ENCODE measurements at places on chromosomes 11 and 22. TPM values are rescaled to one million over a fixed set of nuclear protein-coding genes. Genes with fewer than 3 reads are reported as not detected.

KRTAP5-9 gene
- 0.52 TPM for total RNA-seq

DNA sequence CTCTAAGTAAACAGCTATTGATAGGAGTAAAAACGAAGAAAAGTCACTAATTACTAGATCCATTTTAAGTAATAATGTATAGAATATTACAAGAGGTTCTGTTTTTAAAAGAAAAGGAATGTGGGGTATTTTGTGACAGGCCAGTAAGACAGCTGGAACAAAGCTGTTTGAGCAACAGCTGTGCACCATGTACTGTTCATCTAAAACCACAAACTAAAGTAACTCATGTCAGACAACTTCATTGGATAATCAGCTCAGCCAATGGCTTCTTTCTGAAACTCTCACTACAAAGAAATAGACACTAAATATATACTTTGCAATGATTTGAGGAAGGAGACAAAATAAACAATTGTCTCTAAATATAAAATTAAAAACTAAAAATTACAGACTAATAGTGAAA, 16.1 kb downstream of the RRAS2 start:
- no peak for DNase-seq

CRACR2B gene
- total RNA-seq: 97.3 TPM

GRCh38 chr11:22539821-22540256, 85.8 kb downstream of the FANCF start:
- no peak for DNase-seq

- DNase-seq: no peak
These were observed 102.9 kb upstream of the PAX6 start for GRCh38 chr11:31913985-31914384.

GRCh38 chr11:17695454-17696441, 23.6 kb upstream of the MYOD1 start:
- no peak for DNase-seq

GRCh38 chr11:63511048-63511748, 5.3 kb downstream of the LGALS12 start:
- no peak for DNase-seq

- no peak for DNase-seq
These were observed 75.6 kb downstream of the SNX19 start for GRCh38 chr11:130840679-130841078.

DNA sequence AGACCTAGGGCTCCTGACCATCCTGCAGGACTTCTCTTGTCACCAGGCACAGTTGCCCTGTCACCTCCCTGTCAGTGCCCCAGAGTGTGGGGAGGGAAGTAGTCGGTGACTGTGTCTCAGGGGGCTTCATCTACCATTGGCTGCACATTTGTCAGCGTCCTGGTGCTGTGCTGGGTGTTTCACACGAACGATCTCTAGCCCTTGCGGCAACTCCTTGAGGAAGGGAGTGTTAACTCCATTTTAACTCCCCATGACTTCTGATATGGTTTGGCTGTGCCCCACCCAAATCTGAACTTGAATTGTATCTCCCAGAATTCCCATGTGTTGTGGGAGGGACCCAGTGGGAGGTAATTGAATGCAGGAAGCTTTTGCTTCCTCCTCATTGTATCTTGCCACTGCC, 7.1 kb downstream of the TSKU start:
- DNase-seq: no peak

DNA sequence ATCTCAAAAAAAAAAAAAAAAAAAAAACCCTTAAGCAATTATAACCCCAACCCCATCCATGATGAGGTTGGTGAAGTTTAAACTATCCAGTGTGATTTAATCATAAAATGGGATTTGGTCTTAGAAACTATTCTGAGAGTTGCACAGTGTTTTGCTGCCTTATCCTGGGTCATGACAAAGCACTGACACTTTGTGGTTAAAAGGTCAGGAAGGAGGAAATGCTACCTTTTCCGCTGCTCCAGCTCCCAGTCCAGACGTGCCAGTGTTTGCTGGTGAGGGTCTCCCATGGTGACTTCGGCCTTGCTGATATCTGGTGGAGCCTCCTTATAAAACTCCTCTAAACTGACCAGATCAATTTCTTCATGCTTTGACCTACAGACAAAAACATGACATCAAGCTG, 14.5 kb downstream of the THOC5 start:
- DNase-seq: no peak

DNA sequence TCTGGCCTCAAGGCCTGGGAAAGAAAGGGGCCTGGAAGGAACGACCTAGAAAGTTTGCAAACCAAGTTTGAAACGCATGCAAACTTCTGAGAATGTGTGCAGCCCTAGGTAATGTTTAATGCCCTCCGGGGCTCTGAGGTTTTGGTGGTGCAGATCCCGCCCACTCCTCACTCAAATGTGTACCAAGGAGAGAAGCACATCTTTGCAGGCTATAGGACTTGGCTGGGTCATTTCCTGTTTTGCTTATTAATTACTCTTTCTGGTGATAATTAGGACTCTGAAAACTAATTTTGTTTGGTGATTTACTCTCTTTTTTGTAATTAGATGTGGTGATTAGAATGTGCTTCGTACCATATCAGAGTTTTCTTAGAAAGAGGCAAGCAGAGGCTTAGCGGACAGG, 625.9 kb upstream of the CADM1 start:
- DNase-seq: no peak

GRCh38 chr11:126079621-126080124, 17.0 kb upstream of the CDON start:
- no peak for DNase-seq

DNA sequence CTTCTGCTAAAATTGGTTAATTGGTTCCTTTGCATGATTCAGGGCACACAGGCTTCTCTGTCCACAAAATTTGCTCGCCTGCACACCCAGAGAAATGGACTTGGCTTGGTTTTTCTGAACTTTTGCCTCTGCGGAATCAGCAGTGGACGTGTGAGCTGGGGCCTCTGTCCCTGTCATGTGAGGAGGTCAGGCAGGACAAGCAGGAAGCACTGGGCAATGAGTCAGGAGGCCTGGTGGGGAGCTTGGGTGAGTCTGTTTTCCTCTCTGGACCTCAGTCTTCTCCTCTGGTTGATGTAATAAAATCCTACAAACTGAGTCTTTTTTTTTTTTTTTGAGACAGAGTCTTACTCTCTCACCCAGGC, 10.4 kb upstream of the CELSR1 start:
- no peak for DNase-seq

GRCh38 chr11:122414406-122415018, 241.0 kb upstream of the UBASH3B start:
- no peak for DNase-seq

ZNF202 gene
- 7.4 TPM for total RNA-seq

DNA sequence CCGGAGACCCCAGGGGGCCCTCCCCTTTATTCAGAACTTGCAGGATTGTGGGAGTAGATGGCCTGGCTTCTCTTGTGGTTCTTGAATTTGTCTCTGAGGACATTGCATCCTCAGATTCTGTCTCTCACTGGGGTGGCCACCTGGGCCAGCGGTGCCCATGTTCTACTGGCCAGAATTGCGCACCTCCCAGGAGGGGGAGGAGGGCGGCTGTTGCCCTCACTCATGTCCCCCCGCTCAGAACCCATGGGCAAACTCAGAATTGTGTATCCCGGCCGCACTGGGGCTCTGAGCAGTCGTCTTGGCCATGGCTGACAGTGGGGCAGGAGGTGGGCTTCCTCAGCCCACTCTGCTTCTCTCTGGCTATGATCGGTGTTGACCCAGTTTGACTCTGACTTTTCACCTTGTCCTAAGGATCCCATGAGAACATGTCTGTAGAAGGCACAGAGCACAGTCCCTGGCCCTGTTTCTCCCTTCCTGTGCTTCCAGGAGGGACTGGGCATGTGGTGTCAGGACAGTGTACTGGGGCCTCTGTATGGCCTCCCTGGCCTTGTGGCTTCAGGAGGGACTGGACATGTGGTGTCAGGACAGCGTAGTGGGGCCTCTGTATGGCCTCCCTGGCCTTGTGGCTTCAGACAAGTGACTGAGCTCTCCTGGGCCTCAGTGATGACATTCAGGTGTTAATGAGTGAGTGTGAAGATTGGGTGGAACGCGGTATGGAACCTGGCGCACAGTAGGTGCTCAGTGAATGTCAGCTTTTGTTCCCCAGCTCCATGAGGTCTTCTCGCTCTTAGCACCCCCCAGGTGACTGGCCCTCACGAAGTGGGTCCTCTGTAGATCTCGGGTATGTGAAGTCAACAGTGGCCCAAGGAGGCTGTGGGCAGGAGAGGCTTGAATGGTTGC, 99.3 kb downstream of the TBC1D22A start:
- DNase-seq: no peak

- DNase-seq: no peak
These were observed 14.5 kb downstream of the RGL4 start for GRCh38 chr22:23705358-23705757.

GRCh38 chr11:83427501-83427900, 141.3 kb upstream of the CCDC90B start:
- DNase-seq: no peak

DNA sequence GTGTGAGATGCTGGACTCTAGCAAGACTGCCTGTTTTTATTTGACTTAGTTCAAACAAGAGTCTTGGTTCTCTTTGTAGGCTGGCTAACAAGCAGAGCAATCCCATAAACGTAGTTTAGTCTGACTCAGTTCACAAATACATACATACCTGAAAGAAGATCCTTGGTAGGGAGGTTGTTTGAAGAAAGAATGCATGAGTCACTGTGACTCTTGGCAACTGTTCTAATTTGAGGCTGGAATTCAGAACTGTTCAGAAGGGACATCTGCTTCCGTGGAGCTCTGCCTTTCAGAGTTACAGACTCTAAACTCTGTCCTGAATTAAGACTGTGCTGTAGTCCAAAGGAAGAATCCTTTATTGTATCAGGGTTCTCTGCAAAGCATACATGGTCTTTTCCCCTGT, 32.2 kb downstream of the C2CD3 start:
- peak; percentile 48 for DNase-seq

- no peak for DNase-seq
These were observed 14.3 kb downstream of the TCIRG1 start for GRCh38 chr11:68053117-68053516.

DNA sequence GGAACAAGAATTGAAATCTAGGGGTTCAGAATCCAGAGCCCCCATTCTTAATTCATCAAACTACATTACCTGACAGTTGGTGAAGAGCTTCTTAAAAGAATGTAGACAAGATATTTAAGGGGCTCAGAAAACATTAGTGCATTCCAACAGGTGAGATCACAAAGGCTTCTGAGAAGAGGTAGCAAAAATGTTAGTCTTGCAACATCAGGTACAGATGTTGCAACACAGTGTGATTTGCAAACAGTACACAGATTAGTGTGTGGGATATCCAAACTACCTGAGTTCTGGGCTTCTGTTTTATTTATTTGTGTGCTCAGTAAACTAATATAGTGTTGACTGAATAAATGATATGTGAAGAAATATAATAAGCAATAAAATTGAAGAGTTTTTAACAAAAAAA, 11.8 kb downstream of the CASP4 start:
- DNase-seq: no peak

GRCh38 chr11:118917481-118918127, 8.1 kb downstream of the BCL9L start:
- DNase-seq: peak; percentile 84

CCS gene
- 41.4 TPM for total RNA-seq

SYTL2 gene
- total RNA-seq: 170 TPM

DNA sequence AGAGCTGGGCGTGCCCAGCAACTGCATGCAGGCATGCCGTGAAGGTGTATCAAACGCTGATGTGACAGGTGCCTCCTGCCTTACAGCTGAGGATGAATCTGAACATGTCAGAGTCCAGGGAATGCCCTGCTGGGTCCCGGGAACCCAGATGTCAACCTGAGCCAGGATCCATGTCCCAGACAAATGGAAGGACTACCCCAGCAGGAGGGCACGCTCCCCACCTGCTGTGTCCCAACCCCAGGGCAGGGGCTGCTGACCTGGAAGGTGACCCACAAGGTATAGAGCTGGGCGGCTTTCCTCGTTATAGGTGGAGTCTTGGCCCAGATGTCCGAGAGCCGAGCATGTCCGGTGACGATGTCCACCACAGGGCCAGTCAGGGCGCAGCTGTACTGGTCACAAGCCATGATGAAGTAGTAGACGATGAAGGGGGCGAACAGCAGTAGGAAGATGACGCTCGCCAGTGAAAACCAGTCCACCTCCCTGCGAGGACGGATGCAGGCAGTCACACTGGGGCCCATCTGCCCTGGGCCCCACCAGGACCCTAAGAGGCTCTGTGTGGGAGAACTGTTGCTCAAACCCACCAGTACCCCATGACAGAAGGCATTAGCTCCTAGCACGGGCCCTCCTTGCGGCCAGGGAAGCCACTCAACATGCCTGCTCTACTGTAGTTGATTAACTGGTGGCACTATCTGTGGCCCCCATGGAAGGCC, 4.3 kb downstream of the DHCR7 start:
- no peak for DNase-seq

DNA sequence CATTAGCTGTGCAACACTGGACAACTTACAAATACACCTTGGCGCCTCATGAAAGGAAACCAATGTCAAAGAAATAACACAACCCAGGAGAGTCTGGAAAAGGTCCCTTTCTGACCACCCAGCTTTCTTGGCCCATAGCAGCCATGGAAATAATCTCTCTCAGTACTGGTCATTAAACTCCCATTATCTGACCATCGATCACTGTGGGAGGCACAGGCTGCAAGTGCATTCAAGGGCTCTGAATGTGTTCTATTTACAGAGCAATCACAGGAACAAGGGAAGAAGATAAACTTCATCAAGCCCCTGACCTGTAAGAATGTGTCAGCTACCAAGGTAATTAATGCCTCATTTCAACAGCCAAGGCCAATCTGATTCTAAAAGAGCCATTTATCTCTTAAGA, 40.1 kb downstream of the CTSC start:
- DNase-seq: no peak

Measured in colonic mucosa (tissue), 4 donors.